ENCODE measurements at places on chromosomes 2 and 18.

GRCh38 chr2:216316743-216317142 is 55.5 kb downstream of the MARCHF4 start:
- DNase-seq = no peak

DNA sequence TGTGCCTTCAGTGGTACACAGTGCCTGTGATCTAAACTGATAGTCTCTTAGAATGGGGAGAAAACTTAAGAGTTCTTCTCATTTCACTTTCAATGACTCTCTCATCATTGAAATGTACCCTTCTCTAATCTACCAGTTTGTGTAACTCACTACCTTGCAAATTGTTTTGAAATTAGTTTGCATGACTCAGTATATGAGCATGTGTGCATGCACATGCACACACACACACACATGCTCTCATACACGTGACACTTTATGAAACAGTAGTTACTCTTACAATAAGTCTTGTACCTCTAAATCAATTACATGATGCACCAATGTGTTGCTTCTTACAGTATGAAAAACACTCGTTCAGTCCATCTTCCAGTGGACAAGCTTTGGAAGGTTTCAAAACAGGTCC is 10.6 kb downstream of the LYPD6B start:
- DNase-seq = no peak

DNA sequence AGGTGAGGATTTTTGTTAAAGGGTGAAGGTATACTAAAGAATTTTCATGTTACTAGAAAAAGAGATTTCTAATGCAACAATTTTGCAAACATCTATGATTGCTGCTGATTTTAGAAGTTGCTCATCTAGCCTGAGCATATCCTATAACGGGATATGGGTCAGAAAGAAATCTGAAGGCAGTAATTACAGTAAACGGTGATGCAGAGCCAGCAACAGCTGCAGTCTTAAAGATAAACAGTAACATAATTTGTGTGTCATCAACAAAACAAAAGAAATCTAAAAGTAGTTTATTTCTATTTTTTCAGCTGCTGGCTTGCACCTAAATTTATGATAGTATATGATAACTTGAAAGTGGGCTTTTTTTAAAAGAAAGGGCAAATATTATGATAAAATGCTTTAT is 215.7 kb downstream of the SLC4A10 start:
- no peak for DNase-seq

DNA sequence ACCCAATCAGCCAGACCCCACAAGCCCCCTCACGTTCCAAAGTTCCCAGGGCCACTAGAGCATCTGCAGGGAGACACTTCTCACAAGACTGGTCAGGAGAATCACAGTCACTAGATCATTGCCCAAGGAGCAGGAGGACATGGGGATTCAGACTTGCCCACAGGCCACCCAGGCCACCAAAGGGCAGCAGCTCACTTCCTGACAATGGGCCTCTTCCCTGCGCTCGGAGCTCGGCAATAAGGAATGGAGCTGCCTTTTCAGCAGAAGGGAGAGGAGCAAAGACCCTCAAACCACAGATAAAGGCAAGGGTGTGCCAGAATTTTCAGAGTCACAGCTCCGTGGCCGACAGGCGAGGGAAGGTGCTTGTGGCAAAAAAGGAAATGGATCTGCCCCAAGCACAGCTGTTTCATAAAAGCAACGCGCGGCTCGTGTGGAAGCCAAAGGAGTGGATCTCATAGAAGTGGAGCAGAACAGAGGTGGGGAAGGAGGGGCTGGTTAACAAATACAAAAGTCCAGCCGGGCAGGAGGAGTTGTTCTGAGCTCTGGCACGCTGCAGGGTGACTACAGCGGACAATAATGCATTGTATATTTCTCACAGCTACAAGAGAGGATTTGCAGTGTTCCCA is 72.1 kb downstream of the EDAR start:
- no peak for DNase-seq

- DNase-seq = no peak
Measured at GRCh38 chr2:30252723-30253701, 21.7 kb downstream of the LBH start.

GRCh38 chr2:231200805-231201474 is 2.5 kb downstream of the ARMC9 start:
- DNase-seq = no peak

- DNase-seq = no peak
Measured at GRCh38 chr2:15181092-15181745, 379.9 kb downstream of the NBAS start.
